ENCODE measurements at places on chromosomes 5 and 9.
A peak's percentile ranks its signal among the peaks of the same experiment; 100 is the strongest.

- peak; percentile 67 for DNase-seq
These were observed 754 bp downstream of the VDAC1 start for GRCh38 chr5:134003817-134004625.

GRCh38 chr5:173472164-173472563 lies 143.9 kb upstream of the STC2 start:
- no peak for DNase-seq

GRCh38 chr5:35205606-35206005 lies 24.7 kb downstream of the PRLR start:
- DNase-seq, result no peak

- DNase-seq, result peak; percentile 62
These were observed 51.3 kb downstream of the SLC22A5 start for GRCh38 chr5:132420706-132421272.

DNA sequence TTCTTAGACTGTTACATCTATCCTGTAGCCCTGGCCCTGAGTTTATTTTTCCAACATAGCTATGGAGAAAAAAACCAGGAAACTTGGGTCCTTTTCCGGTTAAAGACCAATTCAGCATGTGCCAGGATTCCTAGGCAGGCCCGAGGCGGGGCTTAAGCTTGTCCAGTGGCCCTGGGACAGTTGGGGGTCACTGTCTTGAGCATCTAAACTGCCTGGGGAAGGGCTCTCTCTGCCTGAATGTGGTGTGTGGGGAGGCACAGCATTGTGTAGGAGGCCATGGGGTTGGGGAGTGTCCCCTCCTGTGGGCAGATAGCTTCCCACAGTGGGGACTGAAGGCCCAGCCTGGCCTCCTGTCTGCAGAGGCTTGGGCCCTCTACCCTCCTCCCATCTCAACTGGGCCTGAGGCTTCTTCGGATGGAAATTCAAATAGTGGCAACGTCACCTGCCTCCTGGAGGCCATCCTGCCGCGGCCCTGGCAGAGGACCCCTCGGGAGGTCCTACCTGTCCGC lies 88.8 kb downstream of the PHF2 start:
- DNase-seq, result no peak

- no peak for DNase-seq
These were observed 56.1 kb upstream of the TAS2R1 start for GRCh38 chr5:9686216-9686615.

DNA sequence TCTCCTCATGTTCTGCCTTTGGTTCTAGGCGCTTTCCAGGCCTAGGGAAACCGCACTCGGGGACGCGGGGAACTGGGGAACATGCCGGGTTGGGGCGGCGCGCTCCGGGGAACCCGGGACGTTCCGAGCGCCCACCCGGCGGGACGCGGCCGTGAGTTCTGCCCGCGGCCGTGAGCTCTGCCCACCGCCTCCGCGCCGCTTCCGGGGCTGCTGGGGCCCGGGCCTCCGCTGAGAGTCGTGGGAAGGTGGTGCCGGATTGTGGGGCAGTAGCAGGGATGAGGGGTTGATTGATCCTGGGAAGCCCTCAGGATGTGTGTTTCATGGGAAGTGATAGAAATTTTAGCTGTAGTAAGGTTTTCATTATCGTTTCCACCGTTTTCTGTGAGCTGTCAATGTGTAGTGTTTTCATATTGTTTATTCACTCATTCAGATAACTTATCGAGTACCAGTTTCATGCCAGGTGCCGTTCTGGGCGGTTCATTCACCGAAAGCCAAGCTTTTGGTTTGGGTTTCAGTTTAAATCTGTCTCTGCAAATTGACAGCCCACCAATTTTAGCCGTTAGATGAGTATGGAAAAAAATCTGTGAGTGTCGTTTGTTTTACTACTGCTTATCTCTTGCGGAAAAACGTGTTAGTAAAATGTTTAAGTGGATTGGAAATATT lies 657 bp downstream of the MTRR start:
- peak; percentile 35 for DNase-seq

DNA sequence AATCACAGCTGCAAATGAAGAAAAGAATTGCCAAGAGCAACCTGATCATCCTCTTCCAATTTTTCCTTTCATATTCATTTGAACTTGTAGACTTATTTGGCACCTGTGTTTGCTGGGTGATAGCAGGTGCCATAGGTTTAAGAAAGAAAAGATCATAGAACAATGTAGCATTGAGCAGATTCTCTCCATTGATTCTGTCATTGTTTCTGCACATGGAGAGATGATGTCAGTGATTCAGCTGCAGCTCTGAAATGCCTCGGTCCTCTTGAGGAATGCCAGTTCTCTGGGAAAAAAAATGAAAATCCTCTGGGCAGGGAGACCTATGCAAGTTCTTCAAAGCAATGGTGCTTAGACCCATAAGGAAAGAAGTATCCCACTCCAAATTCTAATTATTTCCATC lies 418.1 kb upstream of the KLF4 start:
- no peak for DNase-seq

GRCh38 chr5:69493396-69494133 lies 975 bp downstream of the OCLN start:
- peak; percentile 77 for DNase-seq

DNA sequence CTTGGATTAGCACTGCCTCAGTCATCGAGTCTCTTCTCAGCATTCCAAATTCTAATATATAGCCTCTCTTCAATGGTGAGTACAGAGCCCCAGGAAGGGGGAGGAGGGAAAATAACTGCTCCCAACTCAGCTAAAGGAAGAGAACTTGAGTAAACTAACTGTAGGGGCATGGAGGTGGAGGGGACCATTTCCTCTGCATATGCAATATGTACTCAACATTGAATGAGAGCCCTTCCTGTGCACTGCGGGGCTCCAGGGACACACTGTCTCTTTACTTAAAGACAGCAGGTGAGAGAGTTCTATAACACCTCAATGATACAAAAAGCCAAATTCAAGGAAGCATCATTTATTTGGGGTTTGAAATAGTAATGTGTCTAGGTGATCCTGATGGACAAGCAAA lies 75.1 kb downstream of the GNAQ start:
- no peak for DNase-seq

DNA sequence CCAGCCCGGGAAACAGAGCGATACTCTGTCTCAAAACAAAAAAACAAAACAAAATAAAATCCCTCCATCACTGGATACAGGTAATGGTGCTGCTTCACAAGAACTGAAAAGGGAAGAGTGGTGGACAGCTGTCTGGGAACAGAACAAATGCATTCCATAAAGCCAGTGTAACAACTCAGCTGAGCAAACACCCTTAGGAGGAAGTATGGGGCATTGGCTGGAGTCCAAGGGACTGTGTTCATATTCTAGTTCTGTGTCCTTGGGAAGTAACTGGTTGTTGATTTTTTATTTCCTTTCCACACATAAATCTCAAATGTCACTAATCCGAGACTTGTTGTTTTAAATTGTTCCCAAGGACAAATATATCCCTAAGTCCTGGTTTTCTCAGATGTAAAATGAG lies 38.3 kb downstream of the HTR1A start:
- DNase-seq, result peak; percentile 0

DNA sequence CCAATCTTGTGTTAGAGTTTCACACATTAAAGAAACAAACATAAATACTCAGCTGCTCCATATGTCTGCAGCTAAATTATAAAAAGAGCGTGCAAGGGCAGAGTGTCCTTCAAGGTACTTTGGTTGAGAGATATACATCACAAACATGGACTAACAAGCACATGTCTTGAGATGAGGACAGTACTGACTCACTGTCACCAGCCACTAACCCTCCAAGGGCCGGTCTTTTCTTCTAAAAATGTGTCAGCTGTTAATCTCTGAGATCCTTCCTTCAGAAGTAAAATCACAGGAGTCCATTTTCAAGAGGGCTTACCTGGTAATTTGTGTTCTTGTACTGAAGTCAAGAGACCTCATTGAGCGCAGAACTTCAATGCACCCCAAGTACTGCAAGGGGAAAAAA lies 66.4 kb downstream of the SHC3 start:
- DNase-seq, result no peak

- no peak for DNase-seq
These were observed 18.7 kb upstream of the CYFIP2 start for GRCh38 chr5:157247267-157247666.

- DNase-seq, result no peak
These were observed 138.1 kb upstream of the PIK3R1 start for GRCh38 chr5:68077349-68077894.

DNA sequence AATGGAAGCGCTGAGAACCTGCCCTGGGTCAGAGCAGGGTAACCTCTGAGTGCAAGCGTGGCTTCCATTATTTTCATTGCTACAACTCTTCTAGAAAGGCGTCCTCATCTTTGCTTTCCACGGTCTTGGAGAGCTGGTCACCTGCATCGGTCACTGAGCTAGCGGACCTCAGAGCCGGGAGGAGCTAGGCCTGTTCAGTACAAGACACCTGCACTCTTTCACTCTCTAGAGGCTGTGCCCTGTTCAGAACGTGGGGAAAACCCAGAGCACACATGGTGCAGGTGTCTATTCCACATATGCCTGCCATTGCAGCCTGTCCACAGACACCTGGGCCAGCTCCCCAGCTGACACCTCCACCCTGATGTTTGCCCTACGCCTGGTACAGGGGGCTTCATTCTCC lies 147.8 kb upstream of the IRX2 start:
- DNase-seq, result no peak

DNA sequence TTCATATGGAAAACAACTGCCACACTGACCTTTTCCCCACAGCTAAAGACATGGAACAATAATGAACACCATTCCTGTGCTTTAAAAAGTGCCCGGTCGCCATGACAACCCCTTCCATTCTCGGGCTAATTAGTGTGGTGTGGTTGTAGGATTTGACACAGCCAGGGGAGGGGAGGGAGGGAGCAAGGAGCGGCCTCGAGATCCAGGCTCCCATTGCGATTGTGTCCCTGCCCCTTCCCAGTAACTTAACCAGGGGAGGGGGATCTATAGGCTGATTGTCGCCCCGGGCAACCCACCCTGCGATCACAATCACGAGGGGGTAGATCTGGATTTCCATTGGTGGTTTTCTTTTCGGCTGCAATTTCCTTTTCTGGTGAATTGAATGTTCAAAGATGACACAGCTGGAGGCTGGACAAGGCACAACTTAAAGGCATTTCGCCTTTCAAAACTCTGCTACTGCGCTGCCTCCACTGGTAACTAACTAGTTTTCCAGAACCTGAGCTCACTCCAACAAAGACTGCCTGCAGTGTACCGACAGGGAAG lies 96.7 kb upstream of the RETREG1 start:
- DNase-seq, result peak; percentile 7

- no peak for DNase-seq
These were observed 71.0 kb upstream of the PLPP6 start for GRCh38 chr9:4591123-4591500.

- DNase-seq, result no peak
These were observed 95.9 kb upstream of the C6 start for GRCh38 chr5:41309275-41309674.

GRCh38 chr5:74851684-74852353 lies 14.4 kb downstream of the FAM169A start:
- peak; percentile 69 for DNase-seq

DNA sequence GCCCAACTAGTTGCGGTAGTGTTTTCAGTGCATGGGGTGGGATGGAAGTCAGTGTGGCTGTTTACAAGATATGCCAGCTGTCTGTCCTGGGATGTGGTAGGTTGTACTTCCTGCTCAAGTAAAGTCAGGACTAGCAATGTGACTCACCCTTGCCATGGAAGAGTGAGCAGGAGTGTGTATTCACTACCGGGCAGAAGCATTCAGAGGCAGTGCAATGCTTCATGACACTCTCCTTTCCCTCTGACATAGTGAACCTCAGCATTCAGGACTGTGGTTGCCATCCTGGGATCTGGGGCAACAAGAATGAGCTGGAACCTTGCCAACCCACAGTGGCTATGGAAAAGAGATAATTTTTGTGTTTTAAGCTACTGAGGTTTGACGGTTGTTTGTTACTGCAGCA lies 68.9 kb downstream of the BOD1 start:
- DNase-seq, result no peak

DNA sequence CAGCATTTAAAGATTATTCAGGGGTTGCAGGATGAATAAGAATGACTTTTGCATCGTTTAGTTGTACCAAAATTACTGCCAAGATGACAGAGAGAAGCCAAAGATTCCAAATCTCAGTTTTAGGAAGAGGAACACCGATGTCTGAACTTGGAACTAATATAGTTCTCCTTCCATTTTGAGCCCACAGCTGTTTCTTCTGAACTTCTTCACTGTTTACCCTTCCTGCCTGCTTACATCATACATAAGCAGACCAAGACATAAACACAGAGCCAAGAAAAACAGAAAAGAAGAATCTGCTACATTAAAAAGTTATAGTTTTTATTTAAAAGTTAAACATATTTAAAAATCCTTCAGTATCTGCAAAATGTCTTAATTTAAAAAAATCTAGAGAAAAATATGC lies 146.9 kb upstream of the RAPGEF1 start:
- DNase-seq, result no peak

DNA sequence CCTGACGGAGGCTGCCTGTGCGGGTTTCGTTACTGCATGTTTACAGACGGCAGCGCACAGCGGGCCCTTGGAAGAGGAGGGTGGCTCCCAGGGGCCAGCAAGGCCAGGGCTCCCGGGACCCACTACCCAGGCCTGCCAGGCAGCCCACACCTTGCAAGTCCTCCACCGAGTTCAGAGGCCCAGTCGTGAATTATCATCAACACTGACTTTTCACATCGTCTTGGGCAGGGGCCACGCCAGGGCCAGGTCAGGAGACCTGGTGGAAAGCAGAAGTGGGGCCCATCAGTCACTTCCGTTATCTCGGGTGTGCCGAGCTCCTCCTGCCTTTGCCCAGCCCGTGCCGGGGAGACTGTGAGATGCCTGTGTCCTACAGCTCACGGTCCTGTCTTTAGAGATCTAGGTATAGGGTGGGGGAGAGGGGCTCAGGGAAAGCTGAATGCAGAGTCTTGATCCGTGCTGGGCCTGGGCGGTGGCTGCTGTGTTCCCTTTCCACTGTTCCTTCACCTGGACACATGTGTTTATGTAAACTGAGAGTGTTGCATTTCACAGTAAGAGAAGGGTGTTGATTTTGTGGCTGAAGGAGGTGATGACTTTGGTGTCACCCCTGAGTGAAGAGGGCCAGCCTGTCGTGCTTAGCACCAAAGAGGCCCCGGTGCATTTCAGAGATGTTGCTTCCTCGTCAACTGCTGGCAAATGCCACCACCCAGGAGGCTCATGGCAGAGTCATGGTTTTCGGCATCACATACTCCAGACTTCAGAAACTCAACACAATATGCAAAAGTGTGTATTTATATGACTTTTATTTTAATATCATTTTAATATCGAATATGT lies 175.2 kb downstream of the GAPVD1 start:
- peak; percentile 52 for DNase-seq

- DNase-seq, result no peak
These were observed 179.6 kb upstream of the SGCD start for GRCh38 chr5:156147261-156147943.

- no peak for DNase-seq
These were observed 181.2 kb downstream of the PIK3R1 start for GRCh38 chr5:68396722-68397121.

GRCh38 chr9:83208065-83208850 lies 145.3 kb upstream of the RASEF start:
- DNase-seq, result peak; percentile 28

DNA sequence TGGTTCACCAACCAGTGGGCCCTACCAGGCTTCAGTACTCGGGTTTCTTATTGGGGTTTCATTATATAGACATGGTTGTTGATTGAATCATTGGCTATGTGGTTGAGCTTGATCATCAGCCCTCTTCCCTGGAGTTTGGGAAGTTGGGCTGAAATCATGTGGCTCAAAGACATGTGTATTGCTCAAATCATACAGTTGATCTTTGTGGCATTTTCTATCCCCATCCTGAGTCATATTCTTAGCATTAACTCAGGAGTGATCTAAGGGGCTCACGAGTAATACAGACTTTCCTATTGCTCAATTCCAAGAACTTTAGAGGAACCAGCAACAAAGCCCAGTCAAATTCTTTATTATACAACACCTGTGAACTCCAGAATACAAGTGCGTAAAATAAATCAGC lies 66.2 kb downstream of the SMC5 start:
- DNase-seq, result no peak

Data from hematopoietic multipotent progenitor cell treated with erythropoietin and hydrocortisone succinate and interleukin-3 and kit ligand, for 4 days (in vitro differentiated cells).